Stimulated activated CD4-positive, alpha-beta T cell treated with anti-CD3 and anti-CD28 coated beads, Interleukin-1b, Interleukin-23, amount 100 ng/mL, for 1 hour (primary cell): ENCODE measurements at places on chromosomes 4 and X.

- no peak for DNase-seq
Measured at GRCh38 chr4:88522702-88523324, 763 bp downstream of the PYURF start.

DNA sequence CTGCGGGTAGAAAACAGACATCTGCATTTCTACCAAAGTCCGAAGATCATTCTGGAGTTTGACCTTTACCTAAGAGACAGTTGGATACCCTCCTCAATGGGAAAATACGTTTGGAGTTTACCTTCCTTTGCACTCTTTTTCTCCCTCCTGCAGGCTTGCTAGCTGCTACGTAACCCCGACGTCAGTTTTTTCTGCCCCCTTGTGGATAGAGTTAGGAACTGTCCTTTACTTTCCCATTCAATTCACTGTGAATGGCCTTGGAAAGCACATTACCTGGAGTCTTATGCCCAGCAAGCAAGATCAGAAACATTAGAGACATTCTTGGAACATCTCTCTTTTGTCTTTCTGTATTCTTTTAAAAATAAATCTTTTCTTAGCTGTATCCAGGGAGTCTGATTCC, 250.7 kb downstream of the NAP1L3 start:
- no peak for DNase-seq

GRCh38 chr4:79013756-79014155, 74.5 kb upstream of the PAQR3 start:
- no peak for DNase-seq

DNA sequence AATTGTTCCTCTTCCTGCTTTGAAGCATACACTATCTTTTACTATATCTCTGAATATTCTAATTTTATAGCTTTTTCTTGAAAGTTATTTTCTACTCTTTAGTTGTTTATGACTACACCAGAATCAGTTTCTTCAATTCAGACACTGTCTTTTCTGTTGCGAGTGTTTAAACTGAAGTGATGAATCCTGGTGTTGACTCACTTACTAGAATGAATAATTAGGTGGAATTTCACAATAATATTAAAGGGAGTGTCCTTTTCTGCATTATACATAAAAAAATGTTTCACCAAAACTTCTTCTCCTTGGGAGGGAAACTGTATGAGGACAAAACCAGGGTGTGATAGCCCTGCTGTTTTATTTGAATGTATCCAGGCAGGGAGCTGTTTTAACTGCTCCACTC, 1383.1 kb downstream of the C4orf33 start:
- DNase-seq = no peak

DNA sequence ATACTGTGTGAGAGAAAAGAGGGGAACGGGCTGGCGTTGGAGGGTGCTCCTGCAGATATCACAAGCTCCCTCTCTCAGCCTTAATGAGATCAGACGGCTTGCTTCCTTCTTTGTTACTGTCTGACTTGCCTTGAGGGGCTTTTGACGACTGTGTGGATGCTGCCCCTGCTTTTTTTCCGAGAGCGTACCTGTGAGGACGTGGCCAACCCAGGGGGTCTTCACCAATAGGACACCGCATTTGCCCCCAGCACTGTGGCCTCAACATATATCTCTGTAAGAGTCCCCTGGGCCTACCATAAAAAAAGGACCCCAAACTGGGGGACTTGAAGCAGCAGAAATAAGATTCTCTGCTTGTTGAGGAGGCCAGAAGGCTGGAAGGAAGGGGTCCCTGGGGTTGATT, 143.9 kb downstream of the SHOX start:
- DNase-seq = no peak

DNA sequence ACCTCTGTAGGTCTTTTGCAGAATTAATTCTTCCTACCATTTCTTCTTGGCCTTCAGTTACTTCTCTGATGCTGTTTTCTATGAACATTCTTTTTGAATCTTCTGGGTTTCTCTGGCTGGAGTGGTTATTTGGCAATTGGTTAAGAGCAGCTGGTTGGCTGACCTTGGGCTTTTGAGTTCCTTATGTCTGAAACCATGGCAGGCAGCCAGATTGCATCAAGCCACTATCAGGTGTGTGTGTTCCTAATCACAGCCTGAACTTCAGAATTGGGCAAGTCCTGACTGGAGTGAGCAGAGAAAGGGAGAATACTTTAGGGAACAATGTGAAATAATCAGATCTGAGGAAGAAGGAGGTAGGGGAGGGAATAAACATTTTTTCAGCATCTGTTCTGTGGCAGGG, 90.2 kb downstream of the ARHGAP10 start:
- no peak for DNase-seq

DNA sequence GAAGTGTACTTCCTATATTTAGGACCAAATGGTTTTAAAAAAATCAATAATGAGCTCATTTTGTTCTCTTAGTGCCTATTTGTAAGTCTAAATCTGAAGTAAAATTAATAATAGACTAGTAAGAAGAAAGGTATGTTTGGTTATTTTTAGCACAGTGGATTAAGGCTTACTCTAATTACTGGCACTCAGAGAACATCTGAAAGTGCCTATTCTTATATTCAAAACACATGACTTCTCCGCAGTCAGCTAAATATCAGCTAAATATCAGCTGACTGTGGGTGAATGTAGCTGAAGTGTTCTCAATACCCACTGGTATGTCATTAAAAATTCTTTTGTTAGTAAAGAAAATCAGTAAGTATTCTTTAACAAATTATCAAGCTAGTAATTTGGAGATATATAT, 6.0 kb downstream of the AP1S2 start:
- DNase-seq = no peak

DNA sequence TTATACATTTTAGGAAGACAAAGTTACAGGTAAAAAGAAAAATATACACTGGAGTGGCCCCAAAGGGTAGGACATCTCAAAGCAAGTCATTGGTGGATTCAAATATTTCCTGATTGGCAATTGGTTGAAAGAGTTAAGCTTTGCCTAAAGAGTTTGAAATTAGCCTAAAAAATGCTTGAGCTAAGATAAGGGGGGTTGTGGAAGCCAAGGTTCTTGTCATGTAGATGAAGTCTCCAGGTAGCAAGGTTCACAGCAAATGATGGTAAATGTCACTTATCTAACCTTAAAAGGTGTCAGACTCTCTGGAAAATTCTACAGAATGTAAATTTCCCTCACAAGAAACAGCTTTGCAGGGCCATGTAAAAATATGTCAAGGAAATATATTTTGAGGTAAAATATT, 596.7 kb downstream of the FAT4 start:
- no peak for DNase-seq

DNA sequence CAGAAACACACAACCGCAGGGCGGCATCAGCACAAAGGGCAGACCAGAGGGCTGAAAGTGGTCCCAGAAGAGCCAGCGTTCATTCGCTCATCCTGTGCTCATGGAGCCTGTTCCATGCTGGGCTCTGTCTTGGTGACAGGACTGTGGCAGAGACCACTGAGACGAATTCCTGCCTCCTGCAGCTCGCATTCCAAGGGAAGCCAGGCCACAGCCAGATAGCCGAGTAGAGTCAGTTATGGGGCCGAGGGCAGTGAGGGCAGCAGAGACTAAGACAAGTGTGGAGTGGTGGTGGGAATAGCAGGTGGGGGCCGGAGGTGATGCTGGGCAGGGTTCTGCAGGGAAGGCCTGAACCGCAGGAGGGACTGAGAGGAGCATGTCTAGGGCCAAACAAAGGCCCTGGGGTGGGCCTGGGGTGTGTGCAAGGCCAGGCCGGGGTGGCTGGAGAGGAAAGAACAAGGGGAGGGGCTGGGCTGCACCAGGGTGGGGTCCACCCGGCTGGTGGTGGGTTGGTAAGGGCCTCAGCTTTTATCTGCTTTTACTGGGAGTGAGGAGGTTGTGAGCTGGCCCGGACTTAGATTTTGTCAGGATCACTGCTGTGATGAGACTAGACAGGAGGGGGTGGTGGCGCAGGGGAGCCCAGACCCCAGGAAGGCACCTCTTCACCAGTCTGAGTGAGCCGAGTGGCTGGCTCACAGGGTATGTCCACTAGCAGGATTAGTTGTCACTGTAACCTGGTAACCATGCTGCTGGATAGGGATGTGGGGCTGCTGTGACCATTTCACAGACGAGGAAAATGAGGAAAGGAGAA, 6.3 kb downstream of the PSAPL1 start:
- no peak for DNase-seq

- no peak for DNase-seq
Measured at GRCh38 chr4:70559211-70559830, 32.7 kb upstream of the AMBN start.

DNA sequence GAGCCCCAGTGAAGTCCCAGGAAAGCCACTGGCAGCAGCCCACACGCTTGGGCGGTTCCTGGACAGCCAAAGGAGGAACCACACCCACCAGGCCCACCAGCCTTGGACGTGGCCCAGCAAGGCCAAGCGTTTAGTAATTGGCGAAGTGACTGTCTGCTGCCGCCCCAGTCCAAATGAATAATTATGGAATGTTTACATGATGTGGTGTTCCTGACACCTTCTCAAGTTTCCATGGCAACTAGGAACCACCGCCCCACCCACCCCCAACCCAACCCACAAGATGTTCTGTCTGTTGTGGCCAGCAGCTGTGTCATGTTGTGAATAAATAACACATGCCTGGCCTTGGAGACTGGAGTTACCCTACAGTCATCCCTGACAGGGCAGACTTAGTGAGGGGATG, 22.3 kb downstream of the APLN start:
- DNase-seq = no peak

DNA sequence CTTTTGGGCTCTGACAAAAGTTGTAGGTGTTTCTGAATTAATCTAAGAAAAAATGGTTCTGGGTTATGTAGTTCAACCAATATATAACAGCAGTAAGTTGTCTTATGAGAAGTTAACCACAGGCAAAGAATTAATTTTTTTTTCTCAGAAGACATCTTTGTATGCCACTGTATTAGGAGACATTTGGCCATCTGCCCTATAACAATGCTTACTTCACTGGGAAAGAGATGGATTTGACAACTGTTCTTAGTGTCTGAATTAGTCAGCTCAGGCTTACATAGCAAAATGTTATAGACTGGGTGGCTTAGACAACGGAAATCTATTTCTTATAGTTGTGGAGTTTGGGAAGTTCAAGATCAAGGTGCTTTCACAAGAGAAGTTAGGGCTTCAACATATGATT, 508.1 kb downstream of the STIM2 start:
- DNase-seq = no peak

DNA sequence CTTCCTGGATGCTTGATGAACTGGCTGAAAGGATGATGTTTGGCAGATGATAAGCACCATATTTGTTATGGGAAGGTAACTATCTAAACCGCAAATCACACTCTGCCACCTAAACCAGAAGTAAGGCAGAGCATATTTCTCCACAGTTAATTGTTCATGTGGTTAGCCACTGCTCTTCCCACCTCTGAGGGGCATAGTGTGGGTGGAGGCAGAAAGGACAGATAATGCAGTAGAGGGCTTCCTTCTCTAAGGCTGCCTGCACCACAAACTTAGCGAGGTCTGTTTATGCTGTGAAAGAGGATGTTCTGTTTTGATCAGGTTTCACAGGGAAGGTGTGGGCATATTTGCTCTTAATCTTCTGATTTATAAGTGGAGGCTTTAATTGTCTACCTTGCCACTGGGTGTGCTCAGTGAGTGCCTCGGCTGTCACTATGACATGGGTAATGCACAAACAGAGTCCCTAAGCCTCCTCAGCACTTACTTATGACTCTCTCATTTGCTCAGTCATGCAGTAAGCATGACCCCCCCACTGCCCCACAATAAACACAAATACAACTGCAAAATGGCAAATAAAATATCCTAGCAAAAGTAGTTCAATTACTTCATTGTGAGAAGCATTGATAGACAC, 401.0 kb downstream of the TMA16 start:
- DNase-seq = no peak

DNA sequence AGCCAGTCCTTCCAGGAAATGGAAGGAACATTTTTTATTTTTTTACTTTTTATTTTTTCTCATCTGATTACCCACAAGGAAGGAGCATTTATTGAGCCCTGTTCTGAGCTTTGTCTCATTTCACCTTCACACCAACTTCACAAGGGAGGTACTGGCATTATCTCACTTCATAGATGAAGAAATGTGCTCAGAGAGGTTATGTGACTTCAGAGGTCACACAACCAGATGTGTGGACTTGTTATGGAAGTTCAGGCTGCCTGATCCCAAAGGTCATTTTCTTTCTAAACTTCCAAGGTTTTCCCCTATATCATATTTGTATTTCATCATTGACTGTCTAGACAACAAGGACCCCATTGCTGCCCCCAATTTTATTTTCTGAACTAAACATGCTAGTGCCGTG, 160.3 kb downstream of the DCLK2 start:
- no peak for DNase-seq

- DNase-seq = no peak
Measured at GRCh38 chrX:13373431-13374187, 53.8 kb upstream of the ATXN3L start.

DNA sequence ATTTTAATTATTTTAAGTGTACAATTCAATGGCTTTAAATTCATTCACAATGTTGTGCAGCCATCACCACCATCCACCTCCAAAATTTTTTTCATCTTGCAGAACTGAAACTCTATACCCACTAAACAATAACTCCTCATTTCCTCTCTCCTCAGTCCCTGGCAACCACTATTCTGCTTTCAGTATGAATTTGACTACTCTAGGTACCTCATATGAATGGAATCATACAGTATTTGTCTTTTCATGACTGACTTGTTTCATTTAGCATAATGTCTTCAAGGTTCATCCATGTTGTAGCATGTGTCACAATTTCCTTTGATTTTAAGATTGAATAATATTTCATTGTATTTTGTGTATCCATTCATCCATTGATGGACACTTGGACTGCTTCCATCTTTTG, 46.9 kb downstream of the KIF4A start:
- DNase-seq = no peak

GRCh38 chr4:140711910-140712309, 44.3 kb downstream of the TBC1D9 start:
- DNase-seq = no peak

DNA sequence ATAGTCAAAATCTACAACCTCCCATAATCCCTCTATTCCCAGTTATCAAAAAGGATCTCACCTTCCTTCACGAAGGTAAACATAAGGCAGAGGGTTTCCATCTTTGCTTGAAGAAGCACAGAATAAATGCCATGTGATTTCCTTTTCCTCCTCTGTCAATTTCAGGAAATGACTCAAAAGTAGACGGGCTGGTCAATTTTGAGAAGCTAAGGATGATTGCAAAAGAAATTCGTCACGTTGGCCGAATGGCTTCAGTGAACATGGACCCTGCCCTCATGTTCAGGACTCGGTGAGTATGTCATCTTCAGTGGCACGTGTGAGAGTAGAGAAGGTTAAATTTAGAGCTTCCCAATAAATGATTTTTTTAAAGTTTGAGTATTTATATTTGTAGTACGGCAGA, 240.2 kb downstream of the RAPGEF2 start:
- DNase-seq = no peak

GRCh38 chr4:26842911-26843310, 17.7 kb upstream of the STIM2 start:
- DNase-seq = no peak

GRCh38 chr4:109302361-109303139, at the start of gene COL25A1:
Gene COL25A1 (minus strand): TSS chr4:109302658.
- DNase-seq = no peak

DNA sequence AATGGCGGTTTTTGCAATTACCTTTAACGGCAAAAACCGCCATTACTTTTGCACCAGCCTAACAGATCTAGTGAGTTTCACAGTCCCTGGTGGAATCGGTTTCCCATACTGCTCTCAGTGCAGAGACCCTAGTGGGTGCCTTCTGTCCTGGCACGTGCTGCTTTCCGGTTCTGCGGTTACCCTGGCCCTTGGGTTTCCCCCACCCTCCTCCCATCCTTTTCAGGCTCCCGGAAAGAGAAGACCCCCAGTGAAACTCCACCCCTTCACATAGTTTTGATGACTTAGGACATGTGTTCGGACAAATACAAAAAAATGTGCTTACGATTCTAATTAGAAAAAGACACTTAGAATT, 36.9 kb downstream of the NLGN3 start:
- no peak for DNase-seq

GRCh38 chr4:169159624-169160171, 111.1 kb downstream of the SH3RF1 start:
- DNase-seq = no peak
